Effector memory CD4-positive, alpha-beta T cell (primary cell): ENCODE measurements at places on chromosomes 4 and X.
A peak's percentile ranks its signal among the peaks of the same experiment; 100 is the strongest.

- no peak for DNase-seq
Measured at GRCh38 chr4:145326491-145326890, 146.1 kb upstream of the OTUD4 start.

- no peak for DNase-seq
Measured at GRCh38 chr4:158865520-158866177, 96.8 kb downstream of the FNIP2 start.

GRCh38 chr4:68954126-68954525 is 2.5 kb upstream of the UGT2A3 start:
- DNase-seq = no peak

DNA sequence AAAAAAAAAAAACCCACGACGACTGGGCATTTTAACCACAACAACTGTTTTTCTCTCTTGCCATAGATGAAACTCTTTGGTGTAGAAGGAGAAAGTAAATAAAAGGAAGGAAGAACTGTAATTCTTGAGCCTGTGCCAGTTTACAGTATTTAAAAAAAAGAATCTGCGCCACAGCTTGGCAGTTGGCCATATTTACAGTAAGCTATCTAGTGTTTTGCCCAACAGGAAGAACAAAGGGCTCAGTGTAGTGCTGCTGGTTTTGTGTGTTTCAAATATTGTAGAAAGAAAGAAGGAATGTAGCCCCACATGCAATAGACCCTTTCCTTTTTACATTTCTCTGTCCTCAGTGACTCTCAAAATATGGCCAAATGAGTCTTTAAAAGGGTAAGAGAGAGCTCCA is 66.1 kb downstream of the NR3C2 start:
- DNase-seq = peak; percentile 37

GRCh38 chr4:101678180-101678579 is 112.3 kb upstream of the BANK1 start:
- DNase-seq = no peak

- DNase-seq = no peak
Measured at GRCh38 chr4:30847167-30847566, 127.0 kb downstream of the PCDH7 start.

DNA sequence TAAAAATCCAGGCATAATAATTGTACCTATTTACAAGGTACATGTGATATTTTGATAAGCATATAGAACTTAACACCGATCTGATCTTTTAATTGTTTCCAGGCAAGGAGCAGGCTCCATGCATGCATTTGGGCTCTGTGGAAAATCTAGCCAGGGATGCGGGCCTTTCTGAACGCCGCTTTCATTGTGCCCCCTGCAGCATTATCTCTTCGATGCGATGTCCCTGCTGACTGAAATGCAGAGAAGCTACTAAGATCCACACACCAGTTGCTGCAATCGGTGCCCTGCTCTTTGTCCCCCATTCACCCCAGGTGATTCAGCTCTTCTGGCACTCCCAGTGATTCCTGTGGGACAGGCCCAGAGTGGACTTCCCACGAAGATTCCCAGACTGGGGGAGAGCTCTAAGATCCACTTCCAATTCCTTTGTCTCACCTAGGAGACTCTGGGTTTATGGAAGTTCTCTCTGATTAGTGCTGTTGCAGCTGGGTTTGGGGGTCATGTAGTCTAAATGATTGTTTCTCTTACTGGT is 254.3 kb upstream of the AGA start:
- no peak for DNase-seq

- DNase-seq = no peak
Measured at GRCh38 chrX:15943391-15943790, 88.8 kb upstream of the AP1S2 start.

DNA sequence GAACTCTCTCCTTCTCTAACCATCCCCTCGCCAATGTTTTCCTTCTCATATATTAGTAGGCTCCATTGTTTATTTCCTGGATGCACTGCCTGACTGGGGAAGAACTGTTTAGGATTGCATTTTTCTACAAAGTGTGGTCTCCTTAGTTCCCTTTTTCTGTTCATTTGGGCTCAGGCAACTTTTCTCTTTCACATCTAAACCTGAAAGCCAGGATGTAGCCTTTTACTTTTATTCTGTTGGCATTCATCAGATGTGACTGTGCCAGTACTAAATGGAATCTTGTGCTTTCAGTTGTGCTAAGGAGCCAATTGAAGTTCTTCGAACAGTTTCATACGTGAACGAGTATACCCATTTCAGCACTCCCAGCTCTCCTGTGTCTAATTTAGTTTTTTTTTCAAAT is 59.8 kb downstream of the DDIT4L start:
- DNase-seq = no peak

DNA sequence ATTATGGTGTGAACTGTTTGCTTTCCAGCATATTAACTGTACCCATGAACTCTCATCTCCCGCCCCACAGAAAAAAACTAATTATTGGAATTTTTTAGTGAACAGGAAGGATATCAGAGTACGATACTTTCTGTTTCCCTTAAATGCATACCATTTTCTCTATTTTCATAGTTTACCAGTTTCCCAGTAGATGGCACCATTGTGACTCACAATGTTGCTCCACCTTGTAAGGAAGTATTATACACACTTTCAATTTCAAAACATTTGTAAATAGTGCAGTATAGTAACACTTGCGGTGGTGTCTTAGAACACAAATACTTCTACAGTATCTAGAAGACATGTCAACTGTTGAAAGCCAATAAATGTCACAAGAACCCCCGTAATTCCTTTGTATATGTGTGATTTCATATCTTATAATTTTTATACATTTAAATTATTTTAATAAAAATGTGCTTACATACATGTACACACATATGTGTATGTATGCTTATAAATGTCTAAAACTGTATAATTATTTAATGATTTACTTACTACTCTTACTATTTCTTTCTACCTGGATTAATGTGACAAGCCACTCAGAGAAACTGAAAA is 167.3 kb downstream of the SLIT2 start:
- DNase-seq = no peak

DNA sequence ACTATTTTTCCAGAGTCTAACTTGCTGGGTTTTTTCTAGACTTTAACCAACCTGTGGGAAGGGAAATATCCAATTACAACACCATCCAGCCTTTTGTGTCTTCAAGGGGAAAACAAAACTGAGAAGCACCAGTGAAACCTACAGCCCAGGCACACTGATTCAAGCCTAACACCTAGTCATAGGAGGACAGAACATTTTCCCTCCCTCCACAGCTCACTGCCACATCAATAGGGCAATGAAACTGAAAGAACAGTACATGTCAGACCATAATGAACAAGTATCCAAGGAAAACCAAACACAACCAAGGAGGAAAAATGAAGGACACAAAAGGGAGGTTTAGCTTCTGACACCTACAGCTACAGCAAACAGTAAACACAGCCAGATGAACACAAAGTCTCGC is 17.6 kb downstream of the MAGEA8 start:
- DNase-seq = no peak

- DNase-seq = no peak
Measured at GRCh38 chr4:14679906-14680305, 322.4 kb upstream of the CPEB2 start.

DNA sequence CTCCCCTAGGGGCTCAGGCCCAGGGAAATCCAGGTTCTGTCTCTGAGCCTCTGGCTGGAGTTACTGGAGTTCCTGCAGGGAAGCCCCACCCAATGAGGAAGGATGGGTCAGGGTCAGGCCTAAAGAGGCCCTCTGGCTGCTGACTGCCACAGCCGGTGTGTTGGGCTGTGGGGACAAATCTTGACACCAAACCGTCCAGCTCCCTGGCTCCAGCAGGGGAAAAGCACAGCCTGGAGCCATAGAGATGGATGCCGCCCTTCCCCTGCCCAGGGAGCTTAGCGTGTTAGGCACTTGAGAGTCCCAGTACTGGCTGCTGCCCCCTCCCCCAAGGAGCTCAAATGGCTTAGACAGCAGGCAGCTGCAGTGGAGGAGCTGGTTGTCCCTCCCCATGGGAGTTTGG is 321.3 kb upstream of the LCORL start:
- no peak for DNase-seq

- DNase-seq = no peak
Measured at GRCh38 chrX:152907084-152907651, 9.3 kb downstream of the ZNF185 start.

GRCh38 chrX:123590842-123591486 is 141.9 kb downstream of the THOC2 start:
- DNase-seq = no peak

DNA sequence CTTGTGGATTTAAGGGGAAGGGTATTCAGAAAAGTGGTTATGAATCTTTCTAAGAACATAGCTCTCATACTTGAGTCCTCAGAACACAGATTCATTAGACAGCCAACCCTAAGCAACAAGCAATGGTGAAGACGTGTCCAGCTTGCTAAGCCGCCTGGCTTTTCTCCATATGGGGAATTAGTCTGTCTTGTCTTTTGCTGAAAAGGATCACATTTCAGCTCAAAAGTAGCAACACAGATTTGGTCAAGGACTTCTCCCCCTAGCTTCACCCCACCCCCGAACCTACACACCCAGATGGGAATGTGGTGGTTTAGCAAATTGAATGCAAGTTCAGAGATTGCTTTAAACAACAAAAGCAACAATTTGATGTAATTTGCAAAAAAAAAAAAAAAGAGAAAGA is 103.3 kb upstream of the RASGEF1B start:
- no peak for DNase-seq

GRCh38 chrX:108323751-108324150 is 114.5 kb downstream of the COL4A6 start:
- DNase-seq = no peak

- DNase-seq = no peak
Measured at GRCh38 chr4:80361329-80361900, 25.9 kb downstream of the CFAP299 start.

DNA sequence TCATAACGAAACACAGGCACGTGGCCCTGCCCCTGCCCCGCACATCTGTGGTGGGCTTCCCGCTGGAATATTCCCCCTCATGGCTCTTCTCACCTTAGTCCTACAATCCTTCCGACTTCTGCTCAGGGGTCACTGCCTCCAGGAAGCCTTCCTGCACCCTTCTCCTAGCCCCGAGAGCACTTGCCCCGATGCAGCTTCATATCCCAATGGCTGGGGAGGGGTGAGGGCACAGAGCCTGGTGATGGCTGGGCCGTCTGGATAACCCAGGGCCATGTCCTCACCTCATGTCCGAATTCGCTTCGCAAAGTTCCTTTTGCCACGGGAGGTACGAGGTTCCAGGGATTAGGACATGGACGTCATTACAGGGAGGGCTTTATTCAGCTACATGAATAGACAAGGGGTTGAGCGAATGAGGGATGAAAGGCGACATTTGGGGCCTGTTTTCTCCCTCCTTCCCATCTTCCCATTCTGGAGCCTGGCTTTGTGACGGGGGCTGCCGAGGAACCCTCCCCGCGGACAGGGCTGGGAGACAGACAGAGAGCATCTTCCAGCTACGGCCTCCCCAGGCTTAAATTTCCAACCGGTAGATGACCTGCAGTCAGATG is 35.5 kb upstream of the HMX1 start:
- DNase-seq = no peak

GRCh38 chr4:180057891-180058671 is 2185.1 kb upstream of the TENM3 start:
- DNase-seq = no peak

DNA sequence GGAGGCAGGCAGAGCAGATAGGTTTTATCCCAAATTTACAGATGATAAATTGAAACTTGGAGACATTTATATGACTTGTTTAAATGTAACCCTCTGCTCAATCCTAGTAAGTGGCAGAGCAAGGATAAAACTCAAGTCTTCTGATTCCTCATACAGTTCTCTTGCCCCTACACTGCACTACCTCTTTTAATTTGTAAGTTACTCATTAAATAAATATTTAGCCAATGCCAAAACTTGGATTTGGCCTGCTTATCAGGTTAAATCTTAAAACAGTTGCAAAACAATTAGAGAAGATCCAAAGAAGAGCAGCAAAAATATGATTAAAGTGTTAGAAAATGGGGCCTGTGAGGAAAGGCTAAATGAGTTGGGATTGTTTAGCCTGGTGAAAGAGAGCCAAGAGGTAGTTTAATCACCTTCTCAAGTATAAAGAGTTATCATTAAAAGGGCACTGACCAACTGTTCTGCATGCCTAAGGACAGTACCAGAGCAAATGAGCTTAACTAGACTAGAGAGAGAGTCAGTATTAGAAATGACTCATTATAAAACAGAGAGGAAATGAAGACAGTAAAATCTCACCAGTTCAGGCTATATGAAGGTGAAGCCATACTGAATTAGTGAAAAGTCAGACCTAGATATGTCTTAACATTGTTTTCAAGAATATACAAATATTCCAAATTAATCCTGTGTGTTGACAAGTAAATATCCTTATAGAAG is 146.3 kb downstream of the GRIA3 start:
- no peak for DNase-seq

- DNase-seq = no peak
Measured at GRCh38 chrX:115322375-115322774, 32.9 kb downstream of the LUZP4 start.
